Stimulated activated CD4-positive, alpha-beta T cell treated with anti-CD3 and anti-CD28 coated beads, TNF-alpha, amount 100 ng/mL, for 1 hour (primary cell): ENCODE measurements at places on chromosomes 4 and X.

GRCh38 chr4:3864742-3865721, 98.8 kb downstream of the ADRA2C start:
- no peak for DNase-seq

- no peak for DNase-seq
Measured at GRCh38 chr4:168643111-168643795, 146.4 kb downstream of the PALLD start.

DNA sequence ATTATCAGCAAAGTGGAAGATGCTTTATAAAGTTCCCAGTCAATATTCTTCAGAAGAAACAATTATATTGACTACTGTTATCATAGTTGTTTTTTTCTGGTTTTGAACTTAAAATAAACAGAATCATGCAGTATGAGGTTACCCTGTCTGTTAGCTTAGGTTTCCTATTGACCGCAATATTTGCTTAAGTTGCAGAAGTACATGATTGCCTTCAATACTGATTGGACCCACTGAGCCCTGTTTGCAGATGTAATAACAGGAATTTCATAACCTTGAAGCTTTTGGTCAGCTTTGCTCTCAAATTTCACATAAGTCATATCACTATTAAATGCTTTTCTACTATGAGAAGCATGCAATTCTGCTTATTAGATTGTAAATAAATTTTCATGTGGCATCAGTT, 229.1 kb upstream of the FSTL5 start:
- DNase-seq = no peak

- DNase-seq = no peak
Measured at GRCh38 chr4:48725414-48725813, 54.7 kb downstream of the FRYL start.

GRCh38 chrX:45711231-45711630, 510.6 kb upstream of the DIPK2B start:
- no peak for DNase-seq

- DNase-seq = no peak
Measured at GRCh38 chr4:54843946-54844345, 186.2 kb downstream of the KIT start.

- DNase-seq = no peak
Measured at GRCh38 chr4:98283219-98284189, 22.3 kb downstream of the RAP1GDS1 start.

- no peak for DNase-seq
Measured at GRCh38 chr4:139297001-139297410, 4.3 kb upstream of the NAA15 start.
